Psoas muscle (tissue), 8 donors: ENCODE measurements at places on chromosomes 11 and 22. TPM values are rescaled to one million over a fixed set of nuclear protein-coding genes. Genes with fewer than 3 reads are reported as not detected.

Gene ROBO4
- total RNA-seq: 15.7 TPM

Gene SLC15A3
- total RNA-seq: 9.6 TPM

Gene DENND6B
- total RNA-seq: 0.57 TPM

Gene CCDC81
- 0.52 TPM for total RNA-seq

Gene MMP27
- not detected for total RNA-seq

Gene CASP5
- not detected for total RNA-seq

Gene DDX17
- total RNA-seq: 133 TPM

Gene TMPRSS4
- not detected for total RNA-seq

Gene YPEL1
- 21.9 TPM for total RNA-seq

Gene SLC16A8
- total RNA-seq: not detected

Gene MAPK8IP2
- total RNA-seq: 0.19 TPM

GRCh38 chr11:128616161-128616560 is 28.8 kb upstream of the ETS1 start:
- no peak for DNase-seq

DNA sequence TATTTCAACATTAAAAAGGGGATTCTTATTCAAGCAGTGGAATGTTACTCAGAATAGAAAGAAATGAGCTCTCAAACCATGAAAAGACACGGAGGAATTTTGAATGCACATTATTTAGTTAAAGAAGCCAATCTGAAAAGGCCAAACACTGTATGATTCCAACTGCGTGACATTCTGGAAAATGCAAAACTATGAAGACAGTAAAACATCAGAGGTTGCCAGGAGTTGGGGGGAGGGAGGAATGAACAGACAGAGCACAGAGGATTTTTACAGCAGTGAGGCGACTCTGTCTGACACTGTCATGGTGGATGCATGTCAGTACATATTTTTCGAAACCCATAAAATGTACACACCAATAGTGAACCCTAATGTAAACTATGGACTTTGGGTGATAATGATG is 22.9 kb upstream of the THY1 start:
- DNase-seq: no peak

DNA sequence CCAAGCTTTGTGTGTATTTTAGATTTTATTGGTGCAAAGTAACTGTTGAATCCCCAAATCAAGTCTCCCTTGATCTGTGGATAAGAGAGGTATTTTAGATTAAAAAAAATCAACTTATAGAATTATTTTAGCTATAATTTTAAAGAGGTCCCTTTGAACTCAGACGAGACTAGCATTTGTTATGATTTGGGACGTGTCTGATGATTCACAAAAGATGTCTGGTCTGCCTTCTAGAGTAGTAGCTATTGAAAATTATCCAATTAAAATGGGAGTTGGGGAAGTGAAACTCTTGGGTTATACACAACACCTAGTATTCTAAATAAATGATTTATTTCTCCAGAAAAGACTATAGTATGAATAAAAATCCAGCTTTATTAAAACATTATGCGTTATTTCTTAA is 227.9 kb upstream of the GRIA4 start:
- no peak for DNase-seq

GRCh38 chr22:27729246-27729645 is 72.3 kb downstream of the MN1 start:
- DNase-seq: no peak

DNA sequence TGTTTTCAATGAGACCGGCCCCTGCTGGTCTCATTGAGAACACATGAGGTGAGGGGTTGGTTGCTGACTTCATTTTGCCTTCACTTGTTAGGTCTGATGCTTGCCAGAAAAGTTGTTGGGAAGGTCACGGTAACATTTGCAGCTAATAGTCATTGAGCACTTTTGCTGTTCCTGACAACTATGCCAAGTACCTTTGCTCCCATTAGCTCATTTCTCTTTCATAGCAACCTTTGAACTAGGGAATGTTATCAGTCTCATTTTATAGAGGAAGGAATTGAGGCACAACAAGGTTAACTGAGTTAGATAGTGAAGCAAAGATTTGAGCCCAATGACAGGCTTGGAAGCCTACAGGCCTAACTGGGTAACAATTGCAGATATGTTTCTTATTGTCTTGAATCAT is 195.4 kb upstream of the LARGE1 start:
- no peak for DNase-seq

- no peak for DNase-seq
Observed at GRCh38 chr11:92552942-92553341, 328.3 kb downstream of the FAT3 start.

DNA sequence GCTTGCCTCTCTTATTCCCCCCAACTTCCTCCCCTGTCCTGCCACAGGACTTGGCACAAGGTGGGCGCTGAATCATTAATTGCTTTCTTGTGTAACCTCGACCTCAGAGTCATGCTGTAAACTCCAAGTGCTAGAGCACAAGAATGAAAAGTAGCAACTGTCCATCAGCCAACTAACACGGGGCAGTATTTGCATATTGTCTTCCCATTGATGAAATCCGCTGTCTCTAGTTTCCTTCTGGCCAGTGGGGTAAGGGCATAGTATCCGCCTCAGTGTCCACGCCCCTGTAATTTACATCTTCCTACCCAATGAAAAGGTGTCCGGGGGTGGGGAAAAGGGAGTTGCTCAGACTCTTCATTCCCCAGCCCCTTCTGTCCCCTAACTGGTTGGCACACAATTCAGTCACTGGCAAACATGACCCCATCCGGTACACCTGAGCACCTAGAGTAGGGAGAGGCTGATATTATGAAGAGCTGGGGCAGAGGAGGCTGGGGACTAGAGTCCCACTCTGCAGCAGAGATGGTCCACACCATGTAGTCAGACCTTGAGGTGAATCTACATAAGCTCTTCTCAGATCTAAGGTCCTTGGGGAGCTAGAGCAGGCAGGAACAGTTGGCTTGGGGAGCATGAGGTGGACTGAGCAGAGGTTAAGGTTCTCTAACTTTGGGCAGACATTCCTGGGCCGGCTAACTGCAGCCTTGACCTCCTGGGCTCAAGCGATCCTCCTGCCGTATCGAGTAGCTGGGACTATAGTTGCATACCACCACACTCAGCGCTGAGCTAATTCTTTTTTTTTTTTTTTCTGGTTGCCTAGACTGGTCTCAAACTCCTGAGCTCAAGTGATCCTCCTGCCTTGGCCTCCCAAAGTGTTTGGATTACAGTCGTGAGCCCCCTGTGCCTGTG is 6.8 kb upstream of the GGA1 start:
- no peak for DNase-seq

DNA sequence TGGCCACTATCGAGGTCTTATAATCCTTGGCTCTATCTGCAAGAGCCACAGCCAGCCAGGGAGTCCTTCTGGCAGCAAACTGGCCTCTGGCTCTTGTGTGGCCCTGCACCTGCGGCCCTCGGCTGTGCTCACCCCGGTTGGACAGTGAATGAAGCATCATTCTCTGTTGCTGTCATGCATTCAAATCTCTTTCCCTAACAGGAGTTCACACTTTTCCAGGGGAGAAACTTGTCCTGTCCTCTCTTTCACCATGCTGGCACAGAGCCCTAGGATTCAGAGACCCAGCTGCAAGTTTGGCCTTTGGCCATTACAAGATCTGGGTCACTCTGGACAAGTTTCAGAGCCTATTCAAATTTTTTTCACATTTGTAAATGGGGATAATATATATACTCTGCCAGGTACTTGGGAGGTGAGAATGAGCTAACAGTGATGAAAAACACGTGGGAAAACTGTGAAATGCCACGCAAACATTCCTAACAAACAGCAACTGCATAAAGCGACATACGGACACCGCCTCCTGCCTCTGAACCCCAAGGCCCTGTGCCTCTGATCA is 34.2 kb downstream of the TMEM184B start:
- peak; percentile 47 for DNase-seq

DNA sequence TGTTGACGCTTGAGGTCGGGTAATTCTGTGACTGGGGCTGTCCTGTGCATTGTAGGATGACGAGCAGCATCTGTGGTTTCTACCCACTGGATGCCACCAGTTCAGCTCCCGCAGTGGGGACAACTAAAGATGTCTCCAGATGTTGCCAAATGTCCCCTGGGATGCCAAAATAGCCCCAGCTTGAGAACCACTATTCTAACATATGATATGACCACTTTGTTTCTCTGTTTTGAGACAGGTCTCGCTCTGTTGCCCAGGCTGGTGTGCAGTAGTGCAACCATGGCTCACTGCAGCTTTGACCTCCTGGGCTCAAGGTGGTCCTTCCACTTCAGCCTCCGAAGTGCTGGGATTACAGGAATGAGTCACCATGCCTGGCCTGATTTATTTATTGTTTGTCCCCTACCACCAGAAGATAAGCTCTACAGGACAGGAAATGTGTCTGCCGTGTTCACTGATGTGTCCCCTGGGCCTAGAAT is 4.4 kb upstream of the MEN1 start:
- no peak for DNase-seq

DNA sequence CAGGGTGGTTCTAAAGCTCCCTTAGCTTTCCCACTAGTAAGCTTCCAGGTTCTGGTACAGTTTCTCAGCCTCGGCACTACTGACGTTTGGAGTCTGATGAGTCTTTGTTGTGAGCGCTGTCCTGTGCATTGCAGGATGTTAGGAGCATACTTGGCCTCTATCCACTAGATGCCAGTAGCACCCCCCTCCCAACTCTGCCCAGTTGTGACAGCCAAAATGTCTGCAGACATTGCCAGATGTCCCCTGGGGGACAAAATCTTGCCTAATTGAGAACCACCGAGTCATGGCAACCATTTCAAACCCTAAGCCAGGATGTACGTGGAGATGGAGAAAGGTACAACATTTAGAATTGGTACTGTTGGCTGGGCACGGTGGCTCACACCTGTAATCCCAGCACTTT is 68.7 kb downstream of the PTPRJ start:
- no peak for DNase-seq

DNA sequence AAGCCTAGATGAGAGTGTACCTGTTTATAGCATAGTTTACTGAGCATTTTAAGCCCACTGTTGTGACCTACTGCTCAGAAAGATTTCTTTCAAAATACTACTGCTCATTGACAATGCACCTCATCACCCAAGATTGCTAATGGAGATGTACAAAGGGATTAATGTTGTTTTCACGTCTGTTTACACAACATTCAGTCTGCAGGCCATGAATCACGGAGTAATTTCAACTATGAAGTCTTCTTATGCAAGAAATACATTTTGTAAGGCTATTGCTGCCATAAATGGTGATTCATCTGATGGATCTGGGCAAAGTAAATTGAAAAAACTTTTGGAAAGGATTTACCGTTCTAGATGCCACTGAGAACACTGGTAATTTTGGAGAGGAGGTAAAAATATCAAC is 112.9 kb downstream of the KIF18A start:
- no peak for DNase-seq

GRCh38 chr22:43101306-43101705 is 9.2 kb upstream of the BIK start:
- no peak for DNase-seq

- no peak for DNase-seq
Observed at GRCh38 chr11:132504501-132505041, 1027.7 kb downstream of the OPCML start.

DNA sequence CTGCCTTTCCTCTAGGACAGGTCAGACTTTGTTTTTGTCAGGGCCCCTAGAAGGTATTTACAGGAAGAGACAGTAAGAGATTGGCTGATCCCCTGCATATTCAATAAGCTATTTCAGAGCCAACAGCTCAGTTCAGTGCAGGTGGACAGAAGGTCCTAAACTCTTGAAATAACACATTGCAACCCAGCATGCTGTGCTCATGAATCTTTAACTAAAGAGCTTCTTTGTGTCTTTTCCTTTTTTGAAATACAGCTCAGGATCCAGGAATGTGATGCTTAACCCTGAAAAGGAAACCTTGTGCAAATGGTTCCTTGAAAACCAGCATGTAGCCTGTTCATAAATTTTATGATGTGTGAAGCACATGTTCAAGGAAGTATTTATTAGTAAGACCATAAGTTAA is 43.9 kb downstream of the BBOX1 start:
- no peak for DNase-seq

DNA sequence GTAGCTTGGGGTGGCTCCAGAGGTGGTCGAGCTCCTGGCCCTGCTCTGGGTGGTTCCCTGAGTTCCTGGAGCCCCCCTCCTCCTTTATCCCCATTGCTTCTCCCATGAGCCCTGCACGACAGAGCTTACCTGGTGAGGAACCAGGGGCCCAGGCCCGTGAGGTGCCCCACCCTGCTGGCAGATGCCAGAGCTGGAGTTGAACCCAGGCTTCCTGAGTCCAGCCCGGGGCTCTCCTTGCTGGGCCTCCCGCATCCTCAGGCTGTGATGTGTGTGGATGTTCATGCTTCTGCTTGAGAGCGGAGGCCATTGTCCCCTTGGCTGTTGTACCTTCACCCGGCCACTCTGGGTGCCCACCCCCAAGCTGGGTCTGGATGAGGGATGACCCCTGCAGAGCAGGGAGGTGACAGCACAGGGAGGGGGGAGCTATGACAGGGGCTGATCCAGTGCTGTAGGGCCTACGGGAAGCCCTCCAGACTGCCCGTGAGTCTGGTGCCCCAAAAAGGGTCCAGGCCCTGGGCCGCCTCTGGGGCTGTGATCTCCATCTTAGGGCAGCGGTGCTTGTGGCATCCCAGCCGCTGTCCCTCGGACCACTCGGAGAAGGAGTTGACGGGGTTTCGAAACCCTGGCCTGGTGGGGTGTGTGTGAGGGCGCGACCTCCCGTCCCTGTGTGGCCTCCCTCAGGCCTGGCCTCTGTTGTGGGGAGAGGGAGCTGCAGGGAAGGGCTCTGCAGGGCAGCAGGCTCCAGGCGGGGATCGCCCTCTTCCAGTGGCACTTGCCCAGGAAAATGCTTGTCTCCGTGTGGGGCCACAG is 14.4 kb downstream of the MPPED1 start:
- DNase-seq: peak; percentile 45

DNA sequence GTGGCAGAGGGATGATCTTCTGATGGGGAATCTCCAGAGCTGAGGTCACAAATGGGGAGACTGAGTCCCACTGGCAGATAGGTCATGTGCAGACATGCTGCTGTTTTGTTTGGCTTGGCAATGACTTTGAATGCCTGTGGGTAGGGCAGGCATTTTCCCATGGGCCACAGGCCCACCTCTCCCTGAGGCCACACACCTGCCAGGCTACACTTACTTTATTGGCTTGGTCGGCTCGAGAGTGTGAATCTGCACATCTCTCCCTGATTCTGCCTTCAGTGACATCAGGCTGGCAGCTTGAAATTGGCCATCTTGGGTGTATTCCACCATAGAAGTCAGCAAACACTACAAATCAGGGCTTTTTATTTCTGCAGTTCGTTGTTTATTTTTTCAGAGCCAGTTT is 91.5 kb downstream of the GRIK4 start:
- DNase-seq: no peak

DNA sequence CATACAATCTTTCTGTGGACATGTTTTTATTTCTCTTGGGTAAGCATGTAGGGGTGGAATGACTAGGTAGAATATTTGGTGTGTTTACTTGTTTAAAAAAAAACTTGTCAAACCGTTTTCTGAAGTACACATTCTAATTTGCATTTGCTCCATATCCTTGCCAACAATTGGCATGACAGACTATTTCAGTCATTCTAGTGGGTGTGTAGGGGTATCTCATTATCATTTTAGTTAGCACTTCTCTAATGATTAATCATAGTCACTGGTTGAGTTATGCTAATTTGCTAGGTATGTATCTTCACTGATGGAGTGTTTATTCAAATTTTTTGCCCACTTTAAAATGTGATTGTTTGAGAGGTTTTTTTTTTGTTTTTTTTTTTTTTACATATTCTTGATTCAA is 64.3 kb downstream of the C11orf65 start:
- no peak for DNase-seq

- no peak for DNase-seq
Observed at GRCh38 chr22:47632701-47633100, 870.3 kb downstream of the TBC1D22A start.

- DNase-seq: no peak
Observed at GRCh38 chr11:48064306-48064705, 83.9 kb downstream of the PTPRJ start.

- DNase-seq: no peak
Observed at GRCh38 chr11:74780248-74781005, 31.8 kb downstream of the RNF169 start.

GRCh38 chr11:61545341-61545740 is 35.5 kb downstream of the SYT7 start:
- DNase-seq: no peak
